Immature natural killer cell (primary cell): ENCODE measurements at places on chromosomes 5 and 9.

- DNase-seq = no peak
These were observed 841 bp upstream of the NINJ1 start for GRCh38 chr9:93134740-93135444.

GRCh38 chr5:82356808-82357671 lies 78.9 kb upstream of the RPS23 start:
- peak; percentile 62 for DNase-seq

GRCh38 chr5:43649256-43649655 lies 46.3 kb downstream of the NNT start:
- DNase-seq = no peak

DNA sequence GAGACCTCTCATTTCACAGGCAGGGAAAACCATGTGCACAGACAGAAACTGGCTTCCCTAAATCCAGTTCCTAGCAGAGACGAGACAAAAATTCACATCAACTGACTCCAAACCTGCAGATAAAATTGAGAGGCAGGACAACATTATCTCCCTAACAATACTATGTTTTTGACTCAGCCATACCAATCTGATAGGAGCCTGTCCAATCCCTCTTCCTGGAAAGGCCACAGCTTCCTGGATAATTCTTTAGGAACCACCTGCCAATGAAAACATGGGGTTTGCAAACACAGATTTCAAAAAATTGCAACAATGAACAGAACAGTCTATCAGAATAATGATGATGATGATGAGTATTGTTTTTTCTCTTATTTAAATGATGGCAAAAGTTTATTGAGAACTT lies 22.4 kb downstream of the SH3TC2 start:
- no peak for DNase-seq

DNA sequence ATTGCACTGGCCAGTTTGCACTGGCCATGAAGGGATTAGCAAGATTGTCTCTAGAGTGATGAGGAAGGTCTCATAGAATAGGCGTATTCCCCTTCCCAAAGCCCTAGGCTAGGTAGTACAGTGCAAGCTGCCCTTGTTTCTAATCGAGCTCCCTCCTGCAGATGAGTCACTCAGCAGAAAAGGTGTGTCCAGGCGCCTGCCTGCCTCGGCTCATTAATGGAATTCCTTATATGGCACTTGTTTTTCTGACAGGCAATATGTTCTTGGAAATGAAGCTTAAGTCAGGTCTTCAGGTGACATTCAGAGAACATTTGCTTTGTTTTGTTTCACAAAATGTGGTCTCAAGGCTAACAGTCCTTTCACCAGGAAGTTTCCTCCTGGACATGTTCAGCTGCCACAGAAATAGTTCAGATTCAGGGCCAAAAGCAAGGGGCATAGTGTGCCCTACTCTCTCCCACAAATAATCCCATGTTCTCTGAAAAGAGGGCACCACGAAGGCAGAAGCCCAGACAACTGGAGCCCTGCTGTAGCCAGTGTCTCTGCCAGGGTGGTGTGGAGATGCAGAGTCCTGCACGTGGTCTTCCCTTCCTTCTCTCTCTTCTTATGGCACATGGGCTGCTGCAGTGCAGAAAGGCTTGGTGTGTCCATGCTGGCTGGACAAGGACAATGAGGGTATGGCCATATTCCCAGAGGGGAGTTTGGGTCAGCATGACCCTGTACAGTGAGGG lies 281.1 kb upstream of the MAP3K1 start:
- no peak for DNase-seq

GRCh38 chr9:127450243-127450760 lies 904 bp downstream of the RPL12 start:
- no peak for DNase-seq

GRCh38 chr9:119898316-119898715 lies 529.1 kb upstream of the BRINP1 start:
- no peak for DNase-seq

DNA sequence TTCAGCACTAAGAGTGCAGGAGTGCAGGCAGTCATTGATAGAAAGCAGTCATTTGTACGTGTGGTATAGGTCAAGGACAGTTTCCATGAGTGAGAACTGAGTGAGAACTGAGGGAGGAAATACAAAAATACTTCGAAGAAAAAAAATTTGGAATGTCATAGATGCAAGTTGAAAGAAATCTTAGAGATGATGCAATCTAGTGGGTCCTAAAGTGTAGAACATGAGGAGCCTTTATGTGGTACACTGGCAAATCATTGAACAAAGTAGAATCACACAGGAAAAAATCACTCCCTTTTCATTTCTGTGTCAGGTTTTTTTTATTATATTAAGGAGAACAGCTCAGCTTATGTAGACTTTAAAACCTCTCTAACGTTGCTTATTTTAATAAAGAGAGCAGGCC lies 26.4 kb upstream of the SLC1A1 start:
- no peak for DNase-seq

DNA sequence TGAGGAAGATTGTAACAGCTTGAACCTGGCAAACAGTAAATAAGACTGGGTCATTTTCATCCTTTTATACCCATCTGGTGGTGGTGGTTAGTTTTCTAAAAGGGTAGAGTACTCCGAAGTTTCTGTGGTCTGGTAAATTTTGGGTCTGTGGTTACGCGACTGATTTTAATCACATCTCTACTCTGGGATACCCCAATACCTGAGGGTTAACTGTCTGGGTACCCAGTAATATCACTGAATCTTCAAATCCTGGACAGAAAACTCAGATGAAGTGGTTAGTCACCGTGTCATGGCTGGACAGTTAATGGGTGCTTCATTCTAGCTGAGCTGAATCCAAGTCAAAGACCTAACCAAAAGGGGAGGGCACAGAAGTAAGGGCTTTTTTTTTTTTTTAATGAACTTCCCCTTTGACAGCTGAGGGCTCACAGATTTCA lies 474.2 kb downstream of the GADD45G start:
- no peak for DNase-seq

GRCh38 chr5:124277767-124278545 lies 468.5 kb downstream of the ZNF608 start:
- DNase-seq = no peak

DNA sequence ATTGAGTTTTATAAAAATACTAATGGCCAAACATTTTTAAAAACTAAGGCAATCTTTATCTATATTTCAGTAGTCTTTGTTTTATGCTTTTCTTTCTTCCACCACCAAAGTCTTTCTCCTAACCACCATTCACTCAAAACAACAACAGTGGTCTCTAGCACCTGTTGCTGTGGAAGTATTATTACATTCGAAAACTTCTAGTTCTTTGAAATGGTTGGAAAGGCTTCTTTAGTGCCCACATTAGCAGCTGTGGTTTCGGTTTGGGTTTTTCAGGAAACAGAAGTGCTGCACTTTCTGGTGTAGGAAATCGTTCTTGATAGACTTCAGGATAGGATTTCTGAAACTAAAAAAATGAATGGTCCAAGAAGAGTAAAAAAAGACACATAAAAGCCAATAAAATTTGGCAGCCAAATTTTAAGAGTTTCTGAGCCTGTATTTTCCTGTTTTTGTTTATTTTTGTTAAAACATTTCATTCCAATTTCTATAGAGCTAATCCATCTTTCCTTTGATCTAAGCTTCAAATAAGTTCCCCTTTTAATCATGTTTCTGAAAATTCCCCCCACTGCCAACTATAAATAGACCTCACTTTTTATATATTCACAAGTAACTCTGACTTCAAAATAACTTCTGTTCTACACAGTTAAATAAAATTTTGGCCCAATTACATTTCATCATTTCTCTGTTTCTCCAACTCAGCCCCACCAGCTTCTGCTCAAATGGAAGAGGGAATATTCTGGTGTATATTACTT lies 102.2 kb downstream of the DEPDC1B start:
- peak; percentile 2 for DNase-seq

- DNase-seq = no peak
These were observed 26.4 kb upstream of the CARNMT1 start for GRCh38 chr9:75054368-75055001.

DNA sequence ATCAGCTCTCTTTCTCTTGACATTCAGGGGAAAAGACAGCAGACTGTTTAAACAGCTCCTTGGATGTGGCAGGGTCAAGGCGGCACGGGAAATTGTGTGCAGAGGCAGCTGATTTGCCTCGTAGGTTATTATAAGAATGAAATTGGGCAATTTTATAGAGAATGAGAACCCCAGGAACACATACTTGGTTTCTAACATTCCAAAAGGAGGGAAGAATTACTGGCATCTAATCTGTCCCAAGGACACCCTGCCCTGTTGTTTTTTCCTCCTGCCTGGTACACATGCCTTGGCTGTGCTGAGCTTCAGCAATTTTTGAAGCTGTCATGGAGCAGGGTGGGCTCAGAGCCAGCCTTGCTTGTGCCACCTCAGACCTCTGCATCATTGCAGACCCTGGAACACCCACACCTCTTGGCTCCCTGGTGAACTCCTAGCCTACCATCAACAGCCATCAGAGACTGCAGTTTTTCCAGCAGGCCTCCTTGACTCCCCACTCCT lies 143.6 kb downstream of the BOD1 start:
- no peak for DNase-seq

DNA sequence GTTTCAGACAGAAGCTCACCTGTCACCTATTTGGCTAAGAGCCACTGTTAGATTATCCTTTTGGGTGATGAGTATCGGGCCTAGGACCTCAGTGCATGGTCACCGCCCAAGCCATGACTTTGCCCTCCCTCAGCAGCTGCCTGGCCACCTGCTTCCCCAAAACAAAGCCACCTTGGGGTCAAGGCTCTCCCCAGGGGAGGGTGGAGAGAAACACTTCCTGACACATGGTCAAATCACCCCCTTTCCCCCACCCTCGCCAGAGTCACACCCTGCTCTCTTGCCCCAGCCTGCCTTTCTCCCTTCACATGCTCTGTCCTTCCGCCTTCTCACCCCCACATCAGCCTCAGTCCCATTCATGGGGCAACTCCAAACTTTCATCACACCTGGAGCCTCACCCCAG lies 1.7 kb upstream of the HBEGF start:
- DNase-seq = no peak

- peak; percentile 58 for DNase-seq
These were observed at the start of gene TRMT10B for GRCh38 chr9:37753489-37754190. Gene TRMT10B (plus strand): TSS chr9:37753805. CDS start chr9:37761932, 8,127 bp downstream.

- DNase-seq = no peak
These were observed 12.1 kb upstream of the TLE4 start for GRCh38 chr9:79559495-79560181.

DNA sequence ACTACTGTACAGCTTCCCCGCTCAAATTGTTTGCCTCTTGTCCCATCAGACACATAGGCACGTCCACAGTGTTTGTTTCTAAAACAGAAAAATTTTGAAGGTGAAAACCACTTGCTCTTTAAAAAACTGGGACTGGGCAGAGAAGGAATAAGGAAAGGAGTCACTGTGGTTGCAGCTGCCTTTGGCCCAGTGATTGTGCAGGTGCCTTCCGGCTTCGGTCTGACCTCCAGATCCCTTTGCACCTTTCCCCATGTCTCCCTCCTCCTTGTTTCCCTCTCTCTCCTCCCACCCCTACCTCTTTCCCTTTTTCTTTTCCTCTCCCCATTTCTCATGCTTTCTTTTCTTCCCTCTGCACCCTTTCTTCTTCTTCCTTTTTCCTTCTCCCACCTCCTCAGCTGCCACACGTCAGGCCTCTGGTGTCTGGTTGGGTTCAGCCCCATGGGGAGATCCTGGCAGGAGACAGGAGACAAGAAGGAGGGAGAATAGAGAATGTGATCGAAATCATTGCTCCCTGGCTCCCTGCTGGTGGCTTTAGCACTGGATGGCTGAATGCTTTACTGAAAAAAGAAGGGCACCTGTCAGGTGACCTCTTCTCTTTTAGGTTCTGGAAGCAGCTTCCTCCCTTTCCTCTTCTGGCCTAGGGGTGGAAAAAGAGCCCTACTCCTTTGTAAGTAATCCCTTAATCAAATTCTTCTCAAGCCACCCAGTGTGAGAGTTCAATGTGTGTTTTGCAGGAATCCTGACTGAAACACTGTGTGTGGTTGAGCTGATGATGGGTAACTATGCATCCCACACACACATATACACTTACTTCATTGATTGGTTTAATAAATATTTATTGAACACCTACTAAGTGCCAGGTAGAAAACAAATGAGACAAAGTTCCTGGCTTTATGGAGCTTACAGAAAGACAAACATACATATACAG lies 267.3 kb downstream of the MAST4 start:
- DNase-seq = no peak

GRCh38 chr5:32165597-32165996 lies 8.5 kb downstream of the GOLPH3 start:
- no peak for DNase-seq

DNA sequence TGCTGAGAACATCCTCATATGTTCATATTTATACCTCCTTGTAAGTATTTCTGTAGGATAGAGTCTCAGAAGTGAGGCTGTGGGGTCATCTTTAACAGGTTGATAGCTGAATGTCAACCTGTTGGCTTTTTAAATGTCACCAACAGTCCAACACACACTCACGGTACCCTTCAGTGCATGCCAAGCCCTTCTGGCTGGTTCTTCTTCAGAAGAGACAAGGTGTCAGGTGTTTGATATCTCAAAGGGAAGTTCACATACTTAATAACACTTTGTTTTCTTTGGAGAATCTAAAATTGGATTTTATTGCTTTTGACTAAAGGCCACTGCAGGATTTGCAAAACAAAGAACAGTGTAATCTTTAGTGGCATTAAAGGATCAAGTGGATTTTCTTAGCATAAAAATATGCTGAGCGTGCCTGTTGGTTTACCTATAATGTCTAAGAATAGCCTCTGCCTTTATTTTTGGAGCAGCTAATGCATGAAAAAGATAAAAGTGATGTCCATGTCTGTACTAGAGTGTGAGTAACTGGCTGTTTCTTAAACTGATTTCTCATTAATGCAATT lies 58.2 kb downstream of the RGS3 start:
- DNase-seq = no peak

- no peak for DNase-seq
These were observed 44.8 kb downstream of the NDUFAF2 start for GRCh38 chr5:60989790-60990189.

GRCh38 chr9:21933865-21934264 lies 60.3 kb downstream of the CDKN2A start:
- DNase-seq = no peak

DNA sequence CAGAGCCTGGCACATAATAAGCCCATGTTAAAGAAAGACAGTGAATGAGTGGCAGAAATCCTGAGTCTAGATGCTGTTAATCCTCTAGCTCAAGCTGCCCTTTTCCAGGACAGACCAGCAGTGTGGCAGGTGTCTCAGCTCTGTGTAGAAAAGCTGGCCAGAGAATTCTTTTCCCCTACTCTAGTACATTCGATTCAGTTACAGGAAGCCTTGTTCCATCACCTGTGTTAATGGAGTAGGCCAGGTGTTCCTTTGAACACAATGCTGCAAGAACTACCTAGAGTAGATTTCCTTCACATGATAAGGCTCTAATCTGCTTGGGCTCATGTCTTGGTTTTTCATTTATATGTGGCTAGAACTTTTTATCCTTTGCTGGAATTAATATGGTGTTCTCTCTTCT lies 52.5 kb downstream of the NUP214 start:
- no peak for DNase-seq

GRCh38 chr5:111439473-111440075 lies 72.8 kb downstream of the STARD4 start:
- DNase-seq = no peak

GRCh38 chr5:40475561-40475960 lies 204.2 kb upstream of the PTGER4 start:
- DNase-seq = no peak

- no peak for DNase-seq
These were observed 15.2 kb downstream of the MRPL36 start for GRCh38 chr5:1784197-1785050.

GRCh38 chr9:91391412-91391811 lies 29.7 kb upstream of the AUH start:
- no peak for DNase-seq

GRCh38 chr9:83956086-83956435 lies 24.0 kb downstream of the HNRNPK start:
- peak; percentile 33 for DNase-seq
